MCF 10A (cell line): ENCODE measurements at places on chromosomes 6 and 20. TPM values are rescaled to one million over a fixed set of nuclear protein-coding genes. Genes with fewer than 3 reads are reported as not detected.

Gene HLA-DRB1
- not detected in 2 replicates for total RNA-seq

Gene KHDC1L
- not detected in 2 replicates for total RNA-seq

Gene DUSP15
- not detected in 2 replicates for total RNA-seq

Gene TTLL9
- total RNA-seq: 0.19 TPM in 1 of 2 replicates, not detected in the other

Gene BMP2
- total RNA-seq: 6.7 and 7.7 TPM in 2 replicates

Gene GPX5
- not detected in 2 replicates for total RNA-seq

Gene PROKR2
- total RNA-seq: not detected in 2 replicates

Gene KPNA5
- 6.0 and 7.3 TPM in 2 replicates for total RNA-seq

Gene SLC22A7
- total RNA-seq: not detected in 2 replicates

DNA sequence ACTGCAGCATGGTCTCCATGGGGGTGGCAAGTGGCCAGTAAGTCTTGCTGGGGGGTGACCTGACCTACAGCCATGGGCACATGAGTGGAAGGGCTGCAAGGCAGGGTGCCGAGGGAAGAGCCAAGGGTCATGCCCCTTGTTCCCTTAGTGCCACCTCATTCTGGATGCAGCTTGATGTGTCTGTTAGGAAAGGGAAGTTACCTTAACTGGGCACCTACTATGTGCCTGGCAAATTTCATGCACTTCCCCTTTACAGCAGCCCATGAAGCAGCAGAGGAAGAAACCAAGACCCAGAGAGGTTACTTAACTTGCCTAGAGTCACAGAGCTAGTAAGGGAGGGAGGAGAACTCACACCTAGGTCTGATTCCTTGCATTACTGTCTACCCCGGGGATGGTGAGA is 174.0 kb downstream of the MRPL14 start:
- DNase-seq: no peak

DNA sequence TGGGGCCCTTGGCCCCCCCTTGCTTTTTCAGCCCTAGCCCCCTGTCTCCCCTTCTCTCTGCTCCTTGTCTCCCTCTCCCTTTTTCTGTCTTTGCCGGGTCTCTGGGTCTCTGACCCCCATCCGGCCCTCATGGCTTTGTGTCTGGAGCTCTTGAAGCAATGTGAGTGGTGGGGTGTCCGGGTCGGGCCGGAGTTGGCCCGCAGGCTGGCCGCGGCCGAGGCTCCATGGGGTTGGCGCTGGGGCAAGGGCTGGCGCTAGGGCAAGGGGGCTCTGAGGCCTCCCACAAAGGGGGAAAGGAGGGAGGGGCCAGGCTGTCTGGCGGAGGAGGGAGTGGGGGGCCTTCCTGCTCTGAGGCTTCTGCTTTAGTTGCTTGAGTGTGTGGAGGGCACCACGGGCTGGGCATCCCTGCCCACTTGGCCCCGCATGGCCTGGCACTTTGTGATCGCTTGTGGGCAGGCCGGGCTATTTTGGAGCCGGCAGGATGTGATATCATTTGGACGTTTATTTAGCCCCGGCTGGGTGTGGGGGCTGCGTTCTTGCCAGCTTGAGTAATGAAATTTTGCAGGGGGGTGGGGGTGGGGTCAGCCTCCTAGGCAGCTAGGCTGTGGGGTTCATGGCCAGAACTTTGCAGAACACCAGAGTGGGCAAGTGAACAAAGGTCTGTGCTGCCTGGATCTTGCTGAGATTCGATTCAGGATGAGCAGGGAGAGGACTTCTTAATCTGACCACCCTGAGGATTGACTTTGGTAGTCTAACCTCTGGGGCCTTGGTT is 78.7 kb upstream of the MYL9 start:
- no peak for DNase-seq

DNA sequence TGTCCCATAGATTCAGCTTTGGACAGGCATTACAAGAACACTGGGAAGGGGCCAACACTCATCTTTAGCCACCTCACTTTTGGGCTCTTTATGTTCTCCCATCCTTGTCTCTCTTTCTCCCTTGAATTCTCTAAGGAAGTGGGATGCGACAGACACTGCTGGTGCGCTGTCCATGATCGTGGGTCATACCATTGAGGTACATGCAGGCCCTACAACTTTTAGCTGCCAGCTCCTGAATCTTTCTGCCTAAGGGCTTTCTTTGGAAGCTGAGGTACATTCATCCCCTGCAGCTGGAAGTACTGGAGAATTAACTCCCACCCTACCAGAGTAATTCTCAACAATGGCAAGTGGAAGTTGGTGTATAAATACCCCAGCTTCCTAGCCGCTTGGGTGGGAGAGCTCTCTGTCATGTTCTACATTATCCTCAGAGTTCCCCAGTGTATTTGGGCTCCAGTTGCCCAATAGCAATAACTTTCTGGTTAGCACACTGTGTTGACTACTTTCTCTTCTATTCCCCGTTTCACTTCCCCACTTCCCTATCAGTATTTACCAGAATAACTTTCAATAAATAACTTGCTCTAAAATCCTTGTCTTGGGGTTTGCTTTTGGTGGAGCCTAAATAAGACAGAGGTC is 309.4 kb upstream of the RNF24 start:
- no peak for DNase-seq

DNA sequence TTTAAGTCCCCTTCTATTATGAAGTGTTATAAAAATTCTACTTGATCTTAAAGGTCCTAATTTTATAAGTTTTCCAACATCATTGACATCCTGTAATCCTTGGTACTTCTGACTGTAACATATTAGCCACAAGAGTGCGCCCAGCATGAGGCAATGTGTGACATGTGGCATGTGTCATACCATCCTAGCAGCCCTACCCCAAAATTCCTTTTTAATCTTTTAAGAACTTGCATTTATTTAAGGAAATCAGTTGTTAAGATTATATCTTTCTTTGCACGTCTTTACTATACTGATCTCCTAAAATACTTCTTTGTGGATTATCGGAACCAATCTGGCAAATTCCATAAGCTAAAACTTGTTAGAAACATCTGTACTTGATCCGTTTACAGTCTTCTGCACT is 167.1 kb upstream of the SLC24A3 start:
- DNase-seq: no peak

DNA sequence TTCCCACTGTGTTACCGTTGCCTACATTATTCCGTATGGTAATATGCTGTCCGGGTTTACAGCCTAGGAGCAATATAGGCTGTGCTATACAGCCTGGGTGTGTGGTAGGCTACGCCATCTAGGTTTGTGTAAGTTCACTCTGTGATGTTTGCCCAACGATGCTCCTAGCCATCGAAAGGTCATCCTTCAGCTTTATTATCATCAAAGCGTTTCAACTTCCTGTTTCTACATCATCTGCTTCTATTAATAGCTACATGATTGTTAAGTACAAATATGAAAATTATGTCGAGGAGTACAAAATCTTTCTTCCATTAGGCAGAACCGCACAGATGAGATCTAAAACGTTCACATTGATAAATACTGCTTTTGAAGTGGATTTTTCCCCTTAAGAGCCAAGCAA is 69.9 kb downstream of the PPP1R14C start:
- no peak for DNase-seq

- no peak for DNase-seq
Observed at GRCh38 chr20:59325142-59325523, 24.7 kb downstream of the EDN3 start.

DNA sequence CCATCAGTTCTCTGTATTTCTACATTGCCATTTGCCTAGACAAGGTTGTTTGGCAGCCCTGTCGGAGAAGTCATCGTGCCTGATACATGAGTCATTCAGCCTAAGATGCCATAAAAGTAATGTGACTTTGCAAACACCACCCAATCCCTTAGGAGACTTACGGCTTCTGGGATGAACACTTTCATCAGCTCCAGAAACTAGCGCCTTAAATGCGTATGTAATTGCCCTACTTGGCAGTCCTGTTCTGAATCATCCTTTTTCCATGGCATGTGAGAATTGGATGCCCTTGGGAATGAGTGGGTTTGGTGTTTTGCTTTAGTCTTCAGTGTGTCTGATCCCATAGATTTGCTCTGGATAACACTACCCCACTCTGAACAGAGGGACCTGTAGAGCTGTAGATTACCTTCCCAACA is 158.5 kb downstream of the SASH1 start:
- DNase-seq: peak; percentile 89

DNA sequence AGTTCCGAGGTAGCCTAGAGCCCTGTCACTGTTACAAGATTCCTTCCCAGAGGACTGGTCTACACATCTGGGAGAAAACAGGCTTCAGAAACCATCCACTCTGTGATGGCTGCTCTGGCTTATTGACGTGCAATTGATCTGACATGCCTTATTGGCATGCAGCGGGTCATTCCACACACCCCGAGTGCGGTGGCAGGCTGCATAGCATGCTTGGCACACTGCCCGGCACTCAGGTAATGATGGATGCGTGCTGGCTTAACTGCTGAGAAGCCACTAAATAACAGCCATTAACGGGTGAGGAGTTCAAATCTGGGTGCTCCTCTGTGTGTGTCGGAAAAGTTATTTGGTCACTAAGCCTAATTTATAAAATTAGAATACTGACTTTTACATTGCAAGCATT is 67.9 kb upstream of the CDH4 start:
- peak; percentile 8 for DNase-seq

GRCh38 chr20:17956099-17956685 is 12.4 kb downstream of the SNX5 start:
- DNase-seq: no peak

- peak; percentile 49 for DNase-seq
Observed at GRCh38 chr6:144899161-144899560, 614.0 kb downstream of the UTRN start.

DNA sequence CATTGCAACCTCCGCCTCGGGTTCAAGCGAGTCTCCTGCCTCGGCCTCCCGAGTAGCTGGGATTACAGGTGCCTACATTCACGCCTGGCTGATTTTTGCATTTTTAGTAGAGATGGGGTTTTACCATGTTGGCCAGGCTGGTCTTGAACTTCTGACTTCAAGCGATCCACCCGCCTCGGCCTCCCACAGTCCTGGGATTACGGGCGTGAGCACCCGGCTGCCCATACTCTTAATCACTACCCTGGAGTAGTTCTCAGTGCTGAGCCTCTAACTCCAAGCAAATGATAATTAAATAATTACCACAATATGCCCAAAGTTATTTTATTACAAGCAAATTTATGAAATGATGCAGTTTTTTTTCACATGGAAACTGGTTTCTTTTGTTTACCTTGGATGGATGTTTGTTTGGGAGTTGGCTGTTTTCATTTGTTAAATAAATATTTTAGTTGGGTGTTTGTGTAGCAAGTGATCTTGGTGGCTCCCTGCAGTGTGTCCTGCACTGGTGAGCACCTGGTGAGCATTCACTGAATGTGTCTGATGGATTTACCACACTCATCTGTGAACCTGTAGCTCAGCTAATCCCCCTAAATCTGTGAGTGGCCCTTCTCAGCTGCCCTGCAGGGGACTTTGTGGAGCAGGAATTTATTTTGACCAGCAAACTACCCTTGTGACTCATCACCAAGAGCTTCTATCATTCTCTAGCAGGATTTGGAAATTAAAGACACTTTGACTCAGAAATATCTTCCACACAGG is 36.9 kb downstream of the UTRN start:
- DNase-seq: peak; percentile 52

DNA sequence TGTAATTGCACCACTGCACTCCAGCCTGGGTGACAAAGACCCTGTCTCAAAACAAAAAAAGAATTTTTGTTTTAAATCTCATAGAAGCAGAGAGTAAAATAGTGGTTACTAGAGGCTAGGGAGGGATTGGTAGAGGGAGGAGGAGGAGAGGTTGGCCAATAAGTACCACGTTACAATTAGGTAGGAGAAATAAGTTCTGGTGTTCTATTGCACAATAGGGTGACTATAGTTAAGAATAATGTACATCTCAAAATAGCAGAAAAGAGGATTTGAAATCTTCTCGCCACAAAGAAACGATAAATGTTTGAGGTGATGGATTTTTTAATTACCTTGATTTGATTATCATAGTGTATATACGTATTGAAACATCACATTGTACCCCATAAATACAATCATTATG is 27.1 kb upstream of the TOP1 start:
- peak; percentile 62 for DNase-seq

DNA sequence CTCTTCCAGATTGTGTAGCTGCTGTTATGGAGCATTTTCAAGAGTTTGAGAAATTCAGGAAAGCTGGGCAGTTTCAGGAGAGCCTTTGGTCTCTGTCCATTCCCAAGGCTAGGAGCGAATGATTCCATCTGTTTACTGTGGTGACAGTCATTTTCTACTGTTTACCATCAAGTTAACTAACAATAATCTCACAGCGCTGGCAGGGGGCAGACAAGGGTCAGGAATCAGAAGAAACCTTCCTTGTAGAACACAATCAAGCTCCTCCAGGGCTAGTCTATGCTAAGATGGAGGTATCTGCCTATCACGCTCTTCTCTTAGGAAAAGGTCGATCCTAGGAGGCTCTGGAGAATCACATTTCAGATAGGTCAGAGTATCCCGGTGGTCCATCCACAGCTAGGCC is 293.9 kb downstream of the KIF16B start:
- DNase-seq: no peak

DNA sequence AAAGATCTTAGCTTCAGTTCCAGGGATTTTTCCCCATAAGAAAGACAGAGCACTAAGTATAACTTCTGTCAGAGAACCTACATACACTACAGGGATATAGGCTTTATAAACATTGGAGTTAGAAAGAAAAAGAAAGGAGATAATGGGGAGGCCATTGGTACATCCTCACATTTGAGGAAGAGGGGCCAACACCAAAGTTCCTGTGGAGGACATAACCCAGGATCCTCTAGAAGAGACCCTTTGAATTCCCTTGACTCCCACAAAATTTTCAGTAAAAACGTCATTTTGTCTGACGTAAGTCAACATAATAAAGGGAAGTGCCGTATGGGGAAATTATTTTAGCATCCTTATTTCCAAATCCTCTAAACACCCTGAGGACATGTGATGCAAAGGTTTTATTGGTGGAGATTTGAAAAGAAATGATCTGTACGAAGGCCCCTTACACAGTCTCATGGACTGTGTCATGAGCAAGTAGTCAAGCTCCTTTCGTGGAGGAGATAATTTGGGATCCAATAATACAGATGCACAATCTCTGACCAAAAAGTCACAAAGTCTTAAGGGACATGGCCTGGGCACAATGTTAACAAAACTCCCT is 33.2 kb downstream of the HLA-DRA start:
- no peak for DNase-seq

DNA sequence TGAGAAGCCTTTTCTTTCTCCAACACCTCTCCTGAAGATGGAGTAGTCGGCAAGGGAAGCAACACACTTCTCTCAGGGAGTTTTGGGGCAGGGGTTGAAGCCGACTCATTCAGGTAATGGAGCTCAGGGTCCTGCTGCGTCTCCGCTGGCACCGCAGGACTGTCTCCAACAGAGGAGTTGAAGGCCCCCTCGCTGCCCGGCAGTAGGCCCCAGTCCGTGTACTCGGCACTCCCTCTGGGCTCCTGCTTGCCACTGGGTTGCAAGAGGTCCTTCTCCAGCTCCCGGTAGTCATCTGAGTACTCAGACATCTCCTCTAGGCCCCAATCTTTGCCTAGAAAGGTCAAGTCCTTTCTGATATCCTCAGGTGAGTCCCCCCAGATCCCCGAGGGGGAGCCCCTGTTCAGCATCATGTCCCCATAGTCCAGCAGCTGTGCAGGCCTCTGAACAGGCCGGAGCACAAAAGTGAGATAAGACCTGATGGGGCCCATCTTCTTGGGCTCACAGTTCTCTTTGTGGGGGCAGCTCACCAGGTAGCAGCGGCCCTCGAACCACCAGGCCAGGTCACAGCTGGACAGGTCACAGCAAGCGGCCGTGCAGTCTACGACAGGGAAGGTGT is 50.0 kb downstream of the KIAA0319 start:
- DNase-seq: no peak
